ENCODE measurements at places on chromosomes 13 and 19. TPM values are rescaled to one million over a fixed set of nuclear protein-coding genes. Genes with fewer than 3 reads are reported as not detected.

Gene CGB8
- total RNA-seq, result not detected

Gene CPAMD8
- total RNA-seq, result not detected

Gene TRPC4
- 1.2 TPM for total RNA-seq

Gene ZNF845
- total RNA-seq, result 7.5 TPM

Gene PSG1
- 16.3 TPM for total RNA-seq

Gene FFAR1
- not detected for total RNA-seq

Gene ZNF473
- 9.7 TPM for total RNA-seq

Gene FXYD7
- total RNA-seq, result not detected

Gene ACP5
- 0.52 TPM for total RNA-seq

Gene FXYD1
- total RNA-seq, result 22.9 TPM

Gene MBD3L2
- not detected for total RNA-seq

Gene MAMSTR
- 8.7 TPM for total RNA-seq

Gene APOC4
- not detected for total RNA-seq

Gene IRS2
- 5.7 TPM for total RNA-seq

Gene BEST2
- total RNA-seq, result 0.05 TPM

Gene KLK6
- not detected for total RNA-seq

Gene KPNA3
- total RNA-seq, result 35.8 TPM

Gene MAST1
- 0.42 TPM for total RNA-seq

Gene PSG5
- not detected for total RNA-seq

Gene TUBB4A
- total RNA-seq, result not detected

Gene DNAJC15
- 5.6 TPM for total RNA-seq

Gene KIR2DL4
- not detected for total RNA-seq

Gene ETHE1
- 19.8 TPM for total RNA-seq

Gene KLK3
- not detected for total RNA-seq

Gene AKT1S1
- 25.0 TPM for total RNA-seq

Gene C13orf42
- not detected for total RNA-seq

Gene ATXN8OS
- not detected for total RNA-seq
